ENCODE measurements at places on chromosomes 1 and 21.
A peak's percentile ranks its signal among the peaks of the same experiment; 100 is the strongest.

GRCh38 chr21:44088401-44088780 is 18.8 kb upstream of the PWP2 start:
- no peak for DNase-seq

DNA sequence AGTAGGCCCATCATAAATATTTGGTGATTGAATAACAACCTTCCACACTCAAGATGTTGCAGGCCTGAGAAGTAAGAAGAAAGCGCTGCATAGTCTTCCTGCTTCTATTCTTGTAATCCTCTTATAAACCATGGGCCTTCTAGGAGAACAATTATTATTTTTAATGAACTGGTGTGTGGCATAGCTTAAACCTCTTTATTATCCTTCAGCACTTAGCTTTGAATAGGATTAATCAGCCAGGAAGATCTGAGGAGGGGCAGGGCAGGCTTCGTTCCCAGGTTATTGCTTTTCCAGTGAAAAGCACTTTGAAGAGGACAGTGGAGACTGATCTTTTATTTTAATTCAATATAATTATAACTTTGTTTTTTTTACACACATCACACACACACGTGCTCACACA is 42.3 kb downstream of the KIF26B start:
- DNase-seq, result no peak

DNA sequence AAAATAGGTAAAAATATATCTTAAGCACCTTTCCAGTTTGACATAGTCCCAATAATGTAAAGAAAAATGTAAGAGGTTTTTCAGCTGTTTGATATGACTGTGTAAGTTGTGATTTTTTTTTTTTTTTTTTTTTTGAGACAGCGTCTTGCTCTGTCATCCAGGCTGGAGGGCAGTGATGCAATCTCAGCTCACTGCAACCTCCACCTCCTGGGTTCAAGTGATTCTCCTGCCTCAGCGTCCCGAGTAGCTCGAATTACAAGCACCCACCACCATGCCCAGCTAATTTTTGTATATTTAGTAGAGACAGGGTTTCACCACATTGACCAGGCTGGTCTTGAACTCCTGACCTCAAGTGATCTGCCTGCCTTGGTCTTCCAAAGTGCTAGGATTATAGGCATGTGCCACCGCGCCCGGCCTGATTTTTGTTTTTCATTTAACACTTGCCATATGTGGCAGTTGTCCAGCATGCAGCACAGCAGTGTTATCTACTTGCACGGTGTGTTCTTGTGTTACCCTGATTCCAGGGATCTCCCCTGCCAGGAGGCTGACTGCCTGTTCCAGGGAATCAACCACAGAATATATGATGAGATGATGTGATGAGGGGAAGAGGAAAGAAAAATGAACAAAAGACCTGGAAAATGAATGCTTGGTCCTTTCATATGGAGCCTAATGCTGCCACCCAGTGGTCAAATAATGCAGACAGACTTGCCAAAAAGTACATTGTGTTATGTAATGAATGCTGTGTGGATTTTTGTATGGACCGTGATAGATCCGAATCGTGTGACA is 79.0 kb downstream of the RAVER2 start:
- DNase-seq, result peak; percentile 91

DNA sequence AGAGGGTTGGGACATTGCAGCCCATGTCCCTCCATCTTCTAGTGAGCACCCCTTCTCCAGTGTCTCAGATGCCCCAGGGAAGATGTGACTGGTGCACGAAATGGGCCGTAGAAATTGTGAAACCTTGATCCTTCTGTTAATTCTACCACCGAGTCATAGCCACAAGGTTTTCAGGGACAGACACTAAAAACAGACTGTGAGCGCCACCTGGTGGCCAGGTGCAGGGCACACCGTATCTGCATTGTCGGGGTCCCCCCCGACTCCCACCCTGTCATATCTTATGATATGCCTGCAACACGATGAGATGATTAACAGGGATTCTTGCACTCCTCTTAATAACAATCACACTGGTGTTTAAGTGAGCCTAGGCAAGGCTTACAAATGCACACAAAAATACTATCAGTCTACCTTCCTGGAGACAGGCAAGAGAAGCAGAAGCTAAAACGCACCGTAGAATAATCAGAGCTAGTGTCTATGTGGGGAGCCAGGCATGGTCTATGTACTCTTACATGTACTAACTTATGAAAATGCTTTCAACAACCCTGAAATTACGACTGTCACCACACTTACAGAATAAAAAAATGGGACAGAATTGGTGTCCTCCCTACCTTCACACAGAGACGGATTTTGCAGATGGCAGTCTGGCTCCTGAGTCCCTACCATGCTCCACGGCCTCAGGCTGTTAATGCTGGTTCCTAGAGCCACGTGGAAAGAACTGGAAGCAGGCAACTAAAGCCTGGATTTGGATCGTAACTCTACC is 57.9 kb downstream of the FHAD1 start:
- DNase-seq, result peak; percentile 31

DNA sequence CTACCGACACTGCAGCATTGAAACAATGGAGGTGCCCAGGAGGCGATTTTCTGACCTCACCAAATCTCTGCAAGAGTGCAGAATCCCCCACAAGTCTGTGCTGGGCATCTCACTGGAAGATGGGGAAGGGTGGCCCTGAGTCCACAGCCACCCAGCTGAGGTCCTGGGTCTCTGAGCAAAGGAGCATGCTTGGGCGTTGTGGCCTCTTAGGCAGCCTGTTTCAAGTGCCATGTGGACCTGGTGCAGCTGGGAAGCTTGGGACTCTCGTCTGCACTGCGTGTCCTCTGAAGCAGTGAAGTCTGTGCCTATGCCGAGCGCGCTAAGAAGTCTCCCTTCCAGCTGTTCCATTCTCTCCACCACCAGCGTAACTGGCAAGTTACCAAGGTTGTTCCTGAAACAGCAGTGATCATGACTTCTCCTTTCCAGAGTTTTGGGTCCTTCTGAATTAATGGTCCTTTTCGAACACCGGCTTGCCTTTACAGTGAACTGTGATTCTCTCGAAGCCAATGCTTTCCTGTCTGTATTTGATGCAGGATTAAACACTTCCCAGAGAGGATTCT is 5.0 kb upstream of the PLA2G2C start:
- no peak for DNase-seq

DNA sequence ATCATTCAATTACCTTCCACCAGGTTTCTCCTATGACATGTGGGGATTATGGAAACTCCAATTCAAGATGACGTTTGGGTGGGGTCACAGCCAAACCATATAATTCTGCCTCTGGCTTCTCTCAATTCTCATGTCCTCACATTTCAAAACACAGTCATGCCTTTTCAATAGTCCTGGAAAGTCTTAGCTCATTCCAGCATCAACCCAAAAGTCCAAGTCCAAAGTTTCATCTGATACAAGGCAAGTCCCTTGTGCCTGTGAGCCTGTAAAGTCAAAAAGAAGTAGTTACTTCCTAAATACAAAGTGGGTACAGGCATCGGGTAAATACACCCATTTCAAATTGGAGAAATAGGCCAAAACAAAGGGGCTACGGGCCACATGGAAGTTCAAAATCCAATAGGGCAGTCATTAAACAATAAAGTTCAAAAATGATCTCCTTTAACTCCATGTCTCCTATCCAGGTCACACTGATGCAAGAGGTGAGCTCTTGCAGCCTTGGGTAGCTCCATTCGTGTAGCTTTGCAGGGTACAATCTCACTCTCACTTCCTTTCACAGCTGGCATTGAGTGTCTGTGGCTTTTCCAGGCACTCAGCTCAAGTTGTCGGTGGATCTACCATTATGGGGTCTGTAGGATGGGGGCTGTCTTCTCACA is 112.9 kb downstream of the FCRL5 start:
- no peak for DNase-seq

DNA sequence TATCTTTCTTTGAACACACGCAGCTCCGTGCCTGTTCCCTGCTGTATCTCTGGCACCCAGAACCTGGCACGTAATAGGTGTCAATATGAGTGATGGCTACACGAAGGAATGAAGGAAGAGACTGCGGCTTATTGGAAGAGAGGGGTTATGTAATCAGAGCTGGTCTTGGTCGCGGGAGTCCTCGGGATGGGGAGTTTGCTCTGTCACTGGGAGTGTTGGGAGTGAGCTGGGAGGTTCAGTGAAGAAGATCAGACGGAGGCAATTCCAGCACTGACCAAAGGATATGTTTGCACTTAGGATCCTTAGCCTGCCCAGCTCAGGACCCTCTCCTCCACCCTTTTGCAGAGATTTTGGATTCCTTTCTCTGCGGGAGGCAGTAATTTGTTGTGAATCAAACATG is 709.1 kb downstream of the PTPRU start:
- DNase-seq, result no peak

- DNase-seq, result no peak
These were observed 144.2 kb upstream of the SOD1 start for GRCh38 chr21:31515253-31515652.

- DNase-seq, result no peak
These were observed 123.3 kb downstream of the ZC3H11B start for GRCh38 chr1:219489636-219490035.

DNA sequence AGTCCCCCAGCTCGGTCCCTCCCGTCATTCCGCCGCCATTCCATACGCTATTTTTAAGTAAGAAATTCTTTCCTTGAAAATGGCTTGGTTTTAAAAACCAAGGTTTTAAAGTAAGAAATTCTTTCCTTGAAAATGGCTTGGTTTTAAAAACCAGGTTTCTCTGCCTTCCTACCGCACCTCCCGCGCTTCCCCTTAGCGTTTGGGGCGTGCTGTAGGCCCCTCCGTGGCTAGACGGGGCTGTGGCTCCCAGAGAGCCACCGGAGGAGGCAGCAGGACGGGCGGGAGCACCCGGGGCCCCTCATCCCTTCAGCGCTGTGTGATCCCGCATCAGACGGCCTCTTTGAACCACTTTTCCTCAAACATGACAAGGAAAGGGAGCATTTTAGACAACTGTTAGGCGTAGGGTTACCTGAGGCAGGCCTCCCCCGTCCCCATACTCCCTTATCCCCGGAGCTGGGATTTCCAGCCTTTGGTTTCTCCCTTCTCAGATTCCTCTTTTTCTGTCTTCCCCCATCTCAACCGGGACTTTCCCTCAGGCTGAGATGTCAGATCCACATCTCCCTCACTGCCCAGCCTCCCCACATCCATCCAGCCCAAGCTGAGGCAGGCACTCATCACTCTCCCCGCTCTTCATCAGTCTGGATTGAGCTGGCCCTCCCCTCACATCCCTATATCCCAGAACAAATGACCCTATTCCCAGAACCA is 541 bp upstream of the CD58 start:
- DNase-seq, result no peak

DNA sequence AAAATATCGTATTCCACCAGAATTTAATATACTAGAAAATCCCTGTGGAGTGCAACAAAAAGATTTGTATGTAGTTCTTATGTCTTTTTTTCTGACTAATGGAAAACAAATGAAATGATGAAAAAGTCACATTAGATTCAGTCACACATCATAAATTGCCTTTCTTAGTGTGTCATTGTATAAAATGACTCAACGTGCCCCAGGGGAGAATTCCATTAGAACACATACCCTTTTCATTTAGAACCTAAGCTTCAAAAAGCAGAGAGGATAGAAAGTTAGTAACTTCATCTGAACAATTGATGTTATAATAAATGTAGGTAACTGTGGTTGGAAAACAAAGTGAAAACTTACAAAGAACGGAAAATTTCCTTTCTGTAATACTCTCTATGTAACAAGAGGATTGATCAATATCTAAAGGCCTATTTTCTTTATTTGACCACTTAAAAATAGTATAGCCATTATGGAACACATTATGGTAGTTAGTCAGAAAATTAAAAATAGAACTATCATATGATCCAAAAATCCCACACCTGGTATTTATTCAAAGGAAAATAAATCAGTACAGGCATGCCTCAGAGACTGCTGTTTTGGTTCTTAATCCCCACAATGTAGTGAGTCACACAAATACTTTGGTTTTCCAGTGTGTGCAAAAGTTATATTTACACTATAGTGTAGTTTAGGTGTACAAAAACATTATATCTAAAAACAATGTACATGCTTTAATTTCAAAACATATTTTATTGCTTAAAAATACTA is 1016.1 kb downstream of the KCNT2 start:
- no peak for DNase-seq

DNA sequence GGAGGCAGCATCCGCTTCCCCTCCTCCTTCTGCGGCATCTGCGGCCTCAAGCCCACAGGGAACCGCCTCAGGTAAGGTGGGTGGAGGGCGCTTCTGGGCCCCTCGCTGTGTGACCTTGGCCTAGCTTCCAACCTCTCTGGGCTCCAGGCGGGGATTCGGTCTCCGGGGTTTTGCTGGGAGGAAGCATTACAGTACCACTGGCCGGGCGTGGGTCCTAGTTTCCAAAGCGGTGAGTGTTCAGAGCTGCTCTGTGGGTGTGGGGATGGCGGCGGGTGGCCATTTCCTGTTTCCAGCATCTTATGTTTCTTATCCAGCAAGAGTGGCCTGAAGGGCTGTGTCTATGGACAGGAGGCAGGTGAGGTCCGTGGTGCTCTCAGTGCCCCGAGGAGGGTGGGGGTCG is 11.6 kb downstream of the FAAH start:
- no peak for DNase-seq

DNA sequence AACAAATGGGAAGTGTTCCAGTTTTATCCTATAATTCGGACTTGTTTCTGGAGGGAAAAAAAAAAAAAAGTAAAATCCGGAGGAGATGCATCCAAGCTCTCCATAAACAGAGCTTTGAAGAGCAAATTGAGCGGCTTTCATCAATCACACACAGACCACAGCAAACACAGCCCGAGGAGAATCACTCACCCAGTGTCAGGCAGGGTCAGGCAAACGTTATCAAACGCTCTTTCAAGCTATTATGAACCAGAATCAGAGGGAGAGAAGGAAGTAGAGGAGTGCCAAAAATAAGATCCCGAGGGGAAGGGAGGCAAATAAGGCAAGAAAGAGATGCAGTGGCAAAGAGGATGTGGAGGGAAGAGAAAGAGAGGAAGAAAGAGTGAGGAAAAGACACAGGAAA is 188.3 kb upstream of the CAMK1G start:
- DNase-seq, result no peak

DNA sequence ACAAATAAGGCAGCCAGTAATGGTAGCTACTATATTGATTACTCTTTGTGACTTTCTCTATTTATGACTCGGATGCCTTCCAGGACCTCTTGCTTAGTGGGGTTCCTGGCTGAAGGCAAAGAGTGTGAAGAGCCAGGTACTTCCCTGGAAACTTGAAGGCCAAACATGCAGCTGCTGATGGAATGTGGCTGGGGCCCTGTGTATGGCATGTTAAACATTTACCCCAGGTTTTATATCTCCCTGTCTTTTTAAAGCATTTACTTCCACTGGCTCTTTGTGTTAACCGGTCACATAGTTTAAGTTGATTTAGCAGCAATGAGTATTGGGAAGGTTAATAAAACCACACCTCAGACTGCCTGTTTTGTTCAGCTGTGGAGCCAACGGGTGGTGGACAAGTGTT is 45.7 kb upstream of the PAXBP1 start:
- DNase-seq, result no peak

- no peak for DNase-seq
These were observed 11.6 kb downstream of the PABPC4 start for GRCh38 chr1:39564941-39565340.

- DNase-seq, result no peak
These were observed 22.8 kb downstream of the DHRS3 start for GRCh38 chr1:12594966-12595756.

GRCh38 chr1:156463874-156464273 is 36.7 kb downstream of the MEF2D start:
- DNase-seq, result peak; percentile 48

- no peak for DNase-seq
These were observed 173.6 kb downstream of the PRDM16 start for GRCh38 chr1:3242408-3243260.

- DNase-seq, result no peak
These were observed 9.5 kb downstream of the CD84 start for GRCh38 chr1:160569806-160570205.

- DNase-seq, result no peak
These were observed 11.2 kb upstream of the SRARP start for GRCh38 chr1:15992582-15993500.
